Stimulated activated CD8-positive, alpha-beta memory T cell treated with anti-CD3 and anti-CD28 coated beads, Interleukin-15, amount 100 ng/mL, for 4 hours (primary cell): ENCODE measurements at places on chromosomes 12 and 14.

GRCh38 chr12:79324571-79324970 lies 366.2 kb downstream of the PAWR start:
- no peak for DNase-seq

DNA sequence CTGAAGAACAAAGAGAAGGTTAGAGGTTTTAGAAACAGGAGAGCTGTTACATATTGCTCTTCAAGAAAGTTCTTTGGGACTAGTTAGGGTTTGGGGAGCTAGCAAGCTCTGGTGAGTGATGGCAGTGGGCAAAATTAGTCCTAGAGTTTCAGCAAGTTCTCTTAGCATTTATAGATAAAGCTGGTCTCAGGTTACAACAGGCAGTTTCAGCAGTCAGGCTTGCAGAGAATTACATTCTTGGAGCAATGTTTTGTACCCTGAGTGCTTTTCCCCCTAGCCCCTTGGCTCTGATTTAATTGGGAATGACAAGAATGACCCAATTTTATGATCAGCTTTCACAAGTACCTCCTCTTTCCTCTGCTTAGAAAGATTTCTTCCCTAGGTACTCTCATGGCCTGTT lies 21.4 kb upstream of the EID3 start:
- DNase-seq, result no peak

GRCh38 chr14:105850853-105851581 lies 324.6 kb downstream of the TMEM121 start:
- DNase-seq, result no peak

DNA sequence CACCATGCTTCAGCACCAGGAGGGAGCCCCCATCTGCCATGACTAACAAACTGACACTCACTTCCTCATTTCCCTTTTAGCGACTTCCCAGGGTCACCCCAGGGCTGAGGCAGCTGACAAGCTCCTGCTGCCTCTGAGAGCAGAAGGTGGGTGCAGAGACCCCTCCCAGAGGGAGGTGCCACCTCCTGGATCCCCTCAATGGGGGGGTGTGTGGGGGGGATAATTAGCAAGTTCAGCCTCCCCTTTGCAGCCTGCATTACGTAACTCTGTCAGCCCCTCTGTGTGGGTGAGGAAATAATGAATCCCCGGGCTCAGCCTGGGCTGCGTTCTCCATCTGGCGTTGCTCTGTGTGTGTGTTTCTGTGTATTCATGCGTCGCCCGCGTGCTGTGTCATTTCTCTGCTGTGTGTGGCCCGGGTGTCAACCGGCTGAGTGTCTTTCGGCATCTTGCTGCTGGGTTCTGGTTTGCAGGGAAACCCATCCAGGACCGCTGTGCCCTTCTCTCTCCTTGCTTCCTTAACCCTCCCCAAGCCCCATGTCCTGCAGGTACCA lies 28.0 kb downstream of the NOS1 start:
- DNase-seq, result no peak
